Activated effector memory CD4-positive, alpha-beta T cell treated with Interleukin-2 at 50 U/mL for 16 hours (primary cell): ENCODE measurements at places on chromosomes 16 and 17.

DNA sequence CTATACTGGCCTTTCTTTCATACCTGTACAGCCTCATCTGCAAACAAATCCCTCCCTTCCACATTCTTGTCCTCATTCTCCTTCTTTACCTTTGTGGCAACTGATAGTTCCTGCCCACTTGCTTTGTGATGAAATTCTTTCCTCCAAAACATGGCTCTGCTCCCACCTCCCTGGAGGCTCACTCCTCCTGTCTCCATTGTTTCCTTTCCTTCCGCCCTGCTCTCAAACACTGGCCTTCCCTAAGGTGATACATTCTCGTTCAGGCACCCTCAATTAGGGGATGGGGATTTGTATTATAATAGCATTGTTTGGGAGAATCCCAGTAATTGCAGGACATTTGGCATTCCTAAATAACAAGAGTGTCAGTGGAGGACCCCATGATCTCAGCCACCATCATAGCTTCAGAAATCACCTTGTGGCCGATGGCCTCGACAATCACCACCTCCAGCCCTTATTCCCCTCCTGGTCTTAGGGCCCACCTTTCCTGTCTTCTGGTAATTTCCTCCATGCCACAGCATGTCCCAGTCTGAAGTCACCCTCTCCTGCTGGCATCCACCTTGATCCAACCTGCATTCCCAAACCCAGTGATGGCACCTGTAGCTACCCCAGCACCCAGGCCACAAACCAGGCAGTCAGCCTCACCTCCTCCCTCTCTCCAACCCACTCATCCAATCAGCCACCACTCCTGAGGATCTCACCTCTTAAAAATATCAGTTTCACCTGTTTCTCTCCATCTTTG, 7.9 kb downstream of the UNC119 start:
- DNase-seq = no peak

DNA sequence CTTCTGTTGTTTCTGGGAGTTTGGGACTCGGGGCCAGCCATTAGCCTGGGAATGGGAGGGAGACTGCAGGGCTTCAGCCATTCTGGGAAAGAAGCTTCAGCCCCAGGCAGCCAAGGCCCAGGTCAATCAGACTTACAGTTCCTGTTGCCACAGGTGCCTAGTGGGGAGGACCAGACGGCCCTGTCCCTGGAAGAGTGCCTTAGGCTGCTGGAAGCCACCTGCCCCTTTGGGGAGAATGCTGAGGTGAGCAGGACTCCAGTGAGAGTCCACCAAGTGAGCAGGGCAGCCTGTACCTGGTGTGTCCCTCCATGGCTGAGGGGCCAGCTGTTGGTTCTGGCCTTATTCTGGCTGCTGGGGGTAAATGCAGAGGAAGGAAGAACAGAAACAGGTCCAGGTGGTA, 8.7 kb downstream of the NFE2L1 start:
- no peak for DNase-seq

- no peak for DNase-seq
These were observed 119.6 kb downstream of the SPAG9 start for GRCh38 chr17:51000835-51001638.

DNA sequence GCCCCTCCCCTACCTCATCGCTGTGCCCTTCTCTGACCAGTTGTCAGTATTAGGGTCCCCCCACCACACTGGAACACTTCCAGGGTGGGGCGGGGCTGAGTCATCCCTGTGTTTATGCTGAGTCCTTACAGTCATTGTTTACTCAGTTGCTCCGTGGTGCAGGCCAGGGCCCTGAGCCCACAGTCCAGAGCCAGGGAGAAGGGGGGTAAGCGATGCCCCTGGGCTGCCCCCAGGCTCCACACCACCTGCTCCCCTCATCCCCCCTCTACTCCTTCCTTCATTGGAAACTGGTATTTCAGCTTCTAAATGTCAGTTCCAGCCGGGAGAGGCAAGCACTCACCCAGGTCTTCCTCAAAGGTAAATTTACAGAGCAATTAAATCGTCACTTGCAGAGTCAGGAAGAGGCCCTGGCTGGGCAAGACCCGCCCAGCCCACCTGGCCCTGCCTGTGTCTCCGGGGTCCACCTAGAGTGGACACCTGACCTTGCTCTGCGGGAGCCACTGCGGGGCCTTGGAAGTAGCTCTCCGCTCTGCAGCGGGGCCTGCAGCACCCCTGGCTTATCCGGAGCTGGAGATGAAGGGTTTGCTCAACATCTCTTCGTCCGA, 4.8 kb downstream of the ATP2A3 start:
- DNase-seq = no peak

- no peak for DNase-seq
These were observed 45.7 kb upstream of the TANC2 start for GRCh38 chr17:62920300-62920699.
